ENCODE measurements at places on chromosomes 5 and 9.

- DNase-seq, result peak; percentile 36
Measured at GRCh38 chr5:119655061-119655460, 25.7 kb downstream of the FAM170A start.

DNA sequence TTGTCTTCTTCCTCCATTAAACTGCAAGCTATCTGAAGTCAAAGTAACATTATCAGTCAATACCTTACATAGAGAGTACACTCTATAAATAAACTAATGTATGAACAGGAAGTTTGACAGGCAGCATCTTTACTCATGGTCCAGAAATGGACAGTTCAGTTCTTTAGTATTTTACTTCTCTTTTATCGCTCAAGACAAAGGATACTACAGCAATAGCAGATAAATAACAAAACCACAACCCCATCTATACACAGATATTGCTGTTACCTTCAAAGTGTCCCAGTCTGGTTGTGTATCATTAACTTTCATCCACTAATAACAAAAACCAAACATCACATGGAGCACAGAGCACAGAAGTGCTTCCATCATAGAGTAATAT, 46.4 kb downstream of the SEMA5A start:
- DNase-seq, result no peak

GRCh38 chr5:167030500-167031120, 1260.8 kb upstream of the WWC1 start:
- no peak for DNase-seq

DNA sequence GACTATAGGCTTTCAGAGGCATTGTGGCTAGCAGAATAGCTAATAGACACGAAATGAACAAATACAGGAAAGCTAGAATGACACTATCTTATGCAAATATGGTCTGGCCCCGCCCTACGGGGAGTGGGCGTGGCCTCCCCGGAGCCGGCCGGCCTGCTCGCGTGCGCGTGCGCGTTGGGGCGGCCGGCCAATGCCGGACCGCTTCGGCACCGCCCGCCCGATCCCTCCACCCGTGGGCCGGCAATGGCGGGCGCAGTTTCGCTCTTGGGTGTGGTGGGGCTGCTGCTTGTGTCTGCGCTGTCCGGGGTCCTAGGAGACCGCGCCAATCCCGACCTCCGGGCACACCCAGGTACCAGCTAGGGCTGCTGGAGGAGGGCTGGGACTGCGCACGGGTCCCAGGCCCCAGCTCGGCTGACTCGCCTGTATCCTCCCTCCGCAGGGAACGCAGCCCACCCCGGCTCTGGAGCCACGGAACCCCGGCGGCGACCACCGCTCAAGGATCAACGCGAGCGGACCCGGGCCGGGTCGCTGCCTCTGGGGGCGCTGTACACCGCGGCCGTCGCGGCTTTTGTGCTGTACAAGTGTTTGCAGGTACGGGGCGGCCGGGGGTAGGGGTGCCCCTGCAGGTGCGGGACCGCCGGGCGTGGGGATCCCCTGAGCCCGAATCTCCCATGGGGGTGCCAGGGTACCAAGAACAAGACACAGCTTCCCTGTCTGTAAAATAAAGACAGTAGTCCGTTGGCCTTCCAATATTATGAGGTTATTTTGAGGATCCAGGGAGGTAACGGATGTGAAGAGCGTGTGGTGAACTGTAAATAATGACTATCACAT, at the start of gene CCDC107:
CCDC107 (plus strand) TSS at position 156 of the 831 bp plus-strand sequence; CDS start at position 244, 88 bp downstream.
- peak; percentile 98 for DNase-seq

- peak; percentile 96 for DNase-seq
Measured at GRCh38 chr5:168314735-168315411, 23.4 kb downstream of the WWC1 start.

DNA sequence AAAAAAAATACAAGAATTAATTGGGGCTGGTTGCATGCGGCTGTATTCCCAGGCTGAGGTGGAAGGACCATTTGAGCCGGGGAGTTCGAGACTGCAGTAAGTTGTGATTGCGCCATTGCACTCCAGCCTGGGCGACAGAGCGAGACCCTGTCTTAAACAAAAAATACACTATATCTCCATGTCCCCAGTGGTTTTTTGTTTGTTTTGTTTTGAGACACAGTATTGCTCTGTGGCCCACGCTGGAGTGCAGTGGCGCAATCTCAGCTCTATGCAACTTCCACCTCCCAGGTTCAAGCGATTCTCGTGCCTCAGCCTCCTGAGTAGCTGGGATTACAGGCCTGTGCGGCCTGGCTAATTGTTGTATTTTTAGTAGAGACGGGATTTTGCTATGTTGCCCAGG, 1.2 kb downstream of the COQ4 start:
- no peak for DNase-seq

- no peak for DNase-seq
Measured at GRCh38 chr5:150323092-150323491, 20.4 kb upstream of the ARSI start.

- DNase-seq, result peak; percentile 78
Measured at GRCh38 chr9:132114102-132114707, 34.5 kb upstream of the MED27 start.

- DNase-seq, result peak; percentile 26
Measured at GRCh38 chr5:169577951-169578350, 5.6 kb upstream of the SPDL1 start.

DNA sequence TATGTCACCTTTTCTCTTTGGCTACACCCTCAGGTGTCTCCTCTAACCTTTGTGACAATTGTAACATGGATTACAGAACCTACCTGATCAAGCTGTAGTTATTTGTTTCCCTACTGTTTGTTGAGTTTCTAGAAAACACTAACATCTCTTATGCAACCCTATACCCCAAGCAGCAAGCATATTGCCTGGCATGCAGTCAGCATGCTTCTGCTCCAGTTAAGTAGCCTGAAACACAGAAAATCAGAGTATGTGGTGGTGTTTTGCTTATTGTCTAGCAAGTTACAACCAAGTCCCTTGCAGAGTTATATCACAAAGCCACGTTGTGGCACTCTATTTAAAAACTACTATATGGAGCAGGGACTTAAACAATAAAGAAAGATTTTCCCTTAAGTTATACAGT, 131.1 kb downstream of the CDH12 start:
- no peak for DNase-seq

Data from RWPE1 (cell line).